Coronary artery (tissue), 2 donors: ENCODE measurements at places on chromosomes 13 and 19.

- DNase-seq = no peak
These were observed 2.2 kb upstream of the PDE4A start for GRCh38 chr19:10418235-10418484.

DNA sequence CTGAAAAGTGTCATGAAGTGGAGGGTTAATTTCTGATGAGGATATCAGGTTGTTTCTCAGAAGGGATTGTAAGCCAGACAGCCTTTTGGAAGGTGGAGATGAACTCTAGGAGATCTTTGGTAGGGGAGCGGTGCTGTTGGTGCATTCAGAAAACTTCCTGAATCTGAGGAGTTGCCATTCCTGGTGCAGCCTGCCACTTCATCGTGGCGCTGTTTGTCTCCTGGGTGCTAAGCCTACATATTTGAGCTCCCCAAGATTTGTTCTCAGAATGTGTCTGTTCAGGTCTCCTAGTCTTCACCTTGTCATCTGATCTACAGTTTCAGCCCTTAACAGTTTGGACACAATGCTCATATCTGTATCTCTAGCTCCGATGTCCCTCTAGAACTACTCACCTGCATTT lies 285.6 kb downstream of the MTUS2 start:
- DNase-seq = no peak

GRCh38 chr19:38361633-38362075 lies 12.7 kb upstream of the PSMD8 start:
- no peak for DNase-seq

- no peak for DNase-seq
These were observed 39.4 kb upstream of the KATNAL1 start for GRCh38 chr13:30346789-30347167.

DNA sequence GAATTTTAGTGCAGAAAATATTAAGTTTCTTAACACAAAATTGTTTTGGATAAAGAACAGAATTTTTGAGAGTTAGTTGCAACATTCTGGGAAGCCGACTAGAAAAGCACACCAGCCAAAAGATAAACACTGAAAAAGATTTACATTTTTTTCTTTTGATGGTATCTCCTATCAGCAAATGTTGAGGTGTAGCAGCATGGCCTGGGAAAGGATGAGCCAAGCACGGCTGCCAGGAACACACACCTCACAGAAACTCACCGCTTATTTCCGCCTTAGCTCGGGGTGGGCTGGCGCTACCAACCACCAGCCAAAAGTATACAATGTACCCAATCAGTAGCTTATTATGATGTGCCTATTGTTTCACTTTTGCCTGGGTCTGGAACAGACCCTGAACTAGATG lies 134.7 kb downstream of the MIPEP start:
- DNase-seq = no peak

GRCh38 chr13:41222259-41222852 lies 28.0 kb upstream of the KBTBD7 start:
- DNase-seq = no peak

- no peak for DNase-seq
These were observed 43.0 kb downstream of the ZAR1L start for GRCh38 chr13:32272021-32272683.

GRCh38 chr19:54616057-54616456 lies 14.2 kb upstream of the LILRB1 start:
- no peak for DNase-seq

DNA sequence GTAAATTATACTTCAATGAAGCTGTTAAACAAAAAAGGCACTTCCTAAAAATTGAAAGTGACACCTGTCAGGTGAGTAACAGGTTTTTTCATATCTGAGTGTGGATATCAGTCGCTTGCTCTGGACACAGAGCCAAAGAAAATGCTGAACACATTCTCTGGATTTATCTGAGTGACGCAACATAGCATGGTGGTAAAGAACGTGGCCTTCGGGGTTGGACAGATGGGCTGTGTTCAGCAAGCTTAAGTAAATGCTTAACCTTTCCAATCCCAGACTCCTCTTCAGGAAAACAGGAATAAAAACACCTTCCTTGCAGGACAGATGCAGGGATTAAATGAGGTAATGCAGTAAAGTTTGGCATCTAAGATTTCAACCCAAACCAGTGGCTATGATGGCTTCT lies 132.0 kb downstream of the FOXO1 start:
- DNase-seq = no peak

GRCh38 chr13:41706152-41706551 lies 248.8 kb downstream of the RGCC start:
- no peak for DNase-seq

DNA sequence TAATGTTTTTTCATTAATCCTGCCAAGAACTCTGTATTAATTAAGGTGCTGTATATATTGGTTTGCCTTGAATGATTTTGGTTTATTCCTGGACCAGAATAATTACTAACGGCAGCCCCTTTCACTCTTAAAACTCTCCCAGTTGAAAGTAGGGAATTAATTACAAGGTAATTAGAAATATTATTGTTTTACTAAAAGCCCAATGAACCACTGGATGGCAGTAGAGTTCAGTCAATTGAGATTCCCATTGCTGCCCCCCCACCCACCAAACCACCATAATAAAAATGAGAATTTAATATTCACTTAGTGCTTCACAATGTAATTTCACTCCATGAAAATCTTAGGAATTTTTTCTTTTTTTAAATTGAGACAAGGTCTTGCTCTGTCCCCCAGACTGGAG lies 13.7 kb downstream of the WBP4 start:
- DNase-seq = no peak

DNA sequence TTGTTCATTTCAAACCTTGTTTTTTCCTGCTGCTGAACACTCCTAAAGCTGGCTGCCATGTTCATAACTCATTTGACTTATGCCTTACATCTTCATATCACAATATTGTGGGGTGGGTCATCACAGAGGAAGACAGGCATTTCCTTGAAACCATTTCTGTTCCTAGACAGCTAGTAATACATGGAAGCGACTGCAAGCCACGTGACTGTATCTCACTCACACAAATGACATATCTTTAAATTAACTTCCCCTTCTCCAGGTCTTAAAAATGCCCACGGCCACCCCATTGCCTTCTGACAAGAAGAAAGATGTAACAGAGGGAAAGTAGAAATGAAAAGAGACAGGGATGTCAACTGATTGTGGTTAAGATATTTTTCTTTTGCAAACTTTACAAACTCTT lies 236.8 kb downstream of the LMO7 start:
- DNase-seq = no peak

DNA sequence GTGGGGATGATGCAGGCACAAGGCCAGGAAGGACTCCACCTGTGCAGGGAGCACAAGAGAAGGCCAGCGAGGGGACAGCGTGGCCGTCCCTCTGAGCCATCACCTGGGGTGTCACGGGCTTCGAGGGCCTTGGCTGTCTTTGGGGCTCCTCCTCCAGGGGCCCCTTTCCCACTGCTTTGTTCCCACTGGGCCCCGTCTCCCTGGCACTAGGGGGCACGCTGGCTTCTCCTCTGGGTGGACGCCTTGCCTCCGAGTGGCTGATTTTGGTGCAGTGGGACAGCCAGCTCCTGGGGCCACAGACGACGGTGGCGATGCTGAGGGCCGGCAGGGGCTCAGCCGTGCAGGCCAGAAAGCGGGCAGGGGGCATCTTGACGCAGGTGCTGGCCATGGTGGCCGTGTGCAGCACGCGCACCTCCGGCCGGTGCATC lies 43.2 kb upstream of the GRTP1 start:
- no peak for DNase-seq

DNA sequence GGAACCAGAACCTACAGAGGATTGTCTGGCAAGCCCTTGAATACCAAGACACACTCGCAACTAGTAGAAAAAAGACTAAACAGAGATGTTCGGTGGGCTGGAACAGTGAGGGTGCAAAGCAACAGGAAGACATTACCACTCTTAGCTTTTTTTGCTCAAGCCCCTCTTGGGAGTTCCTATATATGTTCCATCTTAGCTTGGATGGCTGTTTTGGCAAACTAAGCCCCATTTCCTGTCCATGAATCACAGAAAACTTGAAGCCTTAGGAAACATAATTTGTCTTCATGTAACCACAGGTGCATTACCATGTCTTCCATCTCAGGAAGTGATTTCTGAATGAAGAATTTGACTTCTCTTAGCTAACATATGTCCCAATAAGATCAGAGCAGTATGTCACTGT lies 446.3 kb downstream of the OLFM4 start:
- DNase-seq = no peak

DNA sequence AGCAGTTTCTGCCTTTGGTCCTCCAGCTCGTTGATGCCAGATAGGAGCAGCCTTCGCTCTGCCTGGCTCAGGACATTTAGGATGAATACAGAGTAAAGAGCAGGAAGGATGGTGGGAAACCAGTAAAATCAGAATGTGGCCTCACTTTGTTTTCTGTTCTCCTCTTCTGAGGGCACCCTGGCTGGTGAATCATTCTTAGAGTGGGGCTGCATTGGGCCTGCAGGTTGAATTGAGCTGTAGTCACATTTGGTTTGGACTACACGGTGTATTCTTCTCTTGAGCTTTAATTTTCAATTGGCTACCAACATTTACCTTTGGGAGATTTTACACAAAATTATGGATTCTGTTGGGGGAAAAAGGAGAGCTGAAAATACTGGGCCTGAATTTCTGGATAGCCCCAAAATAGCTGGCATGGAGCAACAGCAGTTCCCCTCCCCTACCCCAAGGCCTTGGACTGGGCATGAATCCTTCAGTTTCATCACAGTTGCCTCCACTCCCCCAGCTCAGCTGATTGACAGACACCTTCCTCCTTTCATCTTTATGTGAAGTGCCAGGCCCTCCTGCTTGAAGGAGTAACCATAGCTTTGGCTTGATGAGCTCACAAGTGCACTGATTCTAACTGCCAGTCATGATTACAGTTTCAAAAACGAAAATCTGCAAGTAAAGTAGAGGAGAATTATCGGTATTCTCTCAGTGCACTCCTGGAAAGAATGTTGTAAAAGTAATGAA lies 24.3 kb downstream of the ERCC5 start:
- no peak for DNase-seq

DNA sequence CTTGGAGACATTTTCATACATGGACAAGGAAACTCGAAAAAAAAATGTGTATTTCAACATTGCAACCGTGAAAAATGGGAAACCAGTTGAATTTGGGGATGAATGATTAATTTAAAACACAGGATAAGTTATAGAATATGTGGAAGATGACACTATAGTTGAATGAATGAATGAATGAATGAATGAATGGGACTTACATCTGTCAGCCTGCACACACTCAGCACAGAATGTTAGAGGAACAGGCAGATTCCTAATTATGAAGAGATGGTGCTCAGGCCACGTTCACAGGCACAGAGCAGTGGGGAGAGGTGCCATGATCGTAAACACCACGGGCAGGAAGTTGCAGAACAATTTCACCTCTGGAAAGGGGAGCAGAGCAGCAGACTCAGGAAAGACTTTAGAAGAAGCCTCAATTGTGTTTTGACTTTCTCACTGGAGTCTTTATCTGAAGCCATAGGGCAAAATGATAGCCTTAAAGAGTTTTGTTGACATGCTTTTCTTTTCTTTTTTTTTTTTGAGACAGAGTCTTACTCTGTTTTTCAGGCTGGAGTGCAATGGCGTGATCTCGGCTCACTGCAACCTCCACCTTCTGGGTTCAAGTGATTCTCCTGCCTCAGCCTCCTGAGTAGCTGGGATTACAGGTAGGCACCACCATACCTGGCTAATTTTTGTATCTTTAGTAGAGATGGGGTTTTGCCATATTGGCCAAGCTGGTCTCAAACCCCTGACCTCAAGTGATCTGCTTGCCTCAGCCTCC lies 4.9 kb upstream of the SULT2A1 start:
- no peak for DNase-seq

GRCh38 chr13:30690282-30691188 lies 44.8 kb upstream of the ALOX5AP start:
- peak; percentile 80 for DNase-seq

GRCh38 chr19:49017666-49018351 lies 918 bp upstream of the LHB start:
- no peak for DNase-seq

DNA sequence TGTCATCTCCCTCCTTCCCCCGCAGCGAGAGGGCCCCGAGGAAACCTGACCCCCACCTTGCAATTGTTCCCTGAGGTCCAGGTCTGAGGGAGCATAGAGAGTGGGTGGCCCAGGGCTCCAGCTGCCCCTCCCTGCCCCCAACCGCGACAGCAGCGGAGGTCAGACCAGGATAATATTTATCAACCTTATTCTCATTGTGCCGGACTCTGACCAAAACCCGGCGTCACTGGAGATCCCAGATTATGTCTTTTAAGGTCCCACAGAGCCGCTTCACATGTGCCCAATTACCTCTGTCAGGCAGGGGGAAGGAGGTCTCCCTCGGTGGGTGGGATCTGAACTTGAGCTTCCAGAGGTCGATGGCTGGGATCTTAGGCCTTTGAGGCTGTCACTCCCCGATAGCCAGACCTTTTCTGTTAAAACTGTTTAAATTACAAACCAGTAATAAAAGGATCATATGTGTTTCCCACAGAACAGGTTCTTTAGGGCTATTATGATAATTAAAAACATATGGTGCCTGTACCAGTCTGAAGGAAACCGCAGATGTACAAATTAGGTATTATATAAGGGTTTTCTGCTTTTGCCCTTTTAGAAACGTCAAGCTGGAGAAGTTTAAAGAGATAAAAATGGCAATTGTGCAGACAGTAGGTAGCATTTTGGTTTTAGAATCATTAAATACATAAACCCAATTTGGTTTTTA lies 195.5 kb downstream of the ZNF536 start:
- DNase-seq = no peak

DNA sequence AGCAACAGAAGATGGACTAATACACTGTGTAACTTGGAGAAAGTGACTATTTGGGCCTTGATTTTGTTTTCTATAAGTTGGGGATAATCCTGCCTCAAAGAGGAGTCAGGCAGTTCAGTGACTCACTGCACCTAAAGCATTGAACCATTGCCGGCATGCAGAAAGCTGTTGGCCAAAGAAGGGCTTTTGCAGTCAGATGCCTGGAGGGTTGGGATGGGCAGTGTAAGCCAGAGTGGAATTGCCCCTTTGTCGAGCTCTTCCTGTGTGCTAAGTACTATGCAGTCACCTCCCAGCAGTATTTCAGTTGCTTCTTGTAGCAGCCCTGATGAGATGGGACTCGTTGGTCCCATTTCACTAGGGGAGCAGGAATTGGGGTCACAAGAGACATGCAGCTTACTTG lies 11.1 kb downstream of the ZNF473 start:
- DNase-seq = no peak

GRCh38 chr13:104422668-104423067 lies 1356.5 kb upstream of the SLC10A2 start:
- DNase-seq = no peak

- DNase-seq = no peak
These were observed 268.5 kb downstream of the MYO16 start for GRCh38 chr13:108897955-108898354.

- DNase-seq = no peak
These were observed 130.6 kb downstream of the COG6 start for GRCh38 chr13:39786091-39786490.

DNA sequence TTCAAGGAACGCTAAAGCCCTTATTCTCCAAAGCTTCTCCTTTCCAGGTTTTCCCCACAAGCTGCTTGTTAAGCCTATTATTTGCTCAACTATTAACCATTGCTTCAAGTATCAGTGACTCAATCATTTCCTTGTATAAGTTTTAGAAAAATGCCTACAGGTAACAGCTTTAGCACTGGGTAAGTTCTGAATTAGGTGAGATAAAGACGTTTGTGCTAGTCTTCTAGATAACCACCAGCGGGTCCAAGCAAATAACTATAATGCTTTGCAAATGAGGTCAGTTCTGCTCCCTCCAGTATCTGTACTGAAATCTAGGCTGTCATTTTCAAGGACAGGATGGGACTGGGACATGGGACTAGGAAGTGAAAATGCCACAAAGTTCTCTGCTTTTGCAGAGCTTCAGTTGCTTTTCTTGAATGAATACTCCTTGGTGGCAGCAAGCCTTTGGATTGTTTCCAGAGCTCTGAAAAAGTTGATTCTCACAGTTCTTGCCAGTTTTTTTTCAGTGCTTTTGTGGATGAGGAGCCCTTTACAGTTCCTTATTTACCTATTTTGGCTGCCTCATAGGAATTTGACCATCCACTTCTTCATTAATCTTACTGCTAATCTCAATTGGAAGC lies 1487.7 kb downstream of the EFNB2 start:
- DNase-seq = no peak
